Cerebellum (tissue), 4 donors: ENCODE measurements at places on chromosomes 16 and 17.

GRCh38 chr16:11880007-11880406 lies 28.7 kb upstream of the RSL1D1 start:
- DNase-seq: no peak

DNA sequence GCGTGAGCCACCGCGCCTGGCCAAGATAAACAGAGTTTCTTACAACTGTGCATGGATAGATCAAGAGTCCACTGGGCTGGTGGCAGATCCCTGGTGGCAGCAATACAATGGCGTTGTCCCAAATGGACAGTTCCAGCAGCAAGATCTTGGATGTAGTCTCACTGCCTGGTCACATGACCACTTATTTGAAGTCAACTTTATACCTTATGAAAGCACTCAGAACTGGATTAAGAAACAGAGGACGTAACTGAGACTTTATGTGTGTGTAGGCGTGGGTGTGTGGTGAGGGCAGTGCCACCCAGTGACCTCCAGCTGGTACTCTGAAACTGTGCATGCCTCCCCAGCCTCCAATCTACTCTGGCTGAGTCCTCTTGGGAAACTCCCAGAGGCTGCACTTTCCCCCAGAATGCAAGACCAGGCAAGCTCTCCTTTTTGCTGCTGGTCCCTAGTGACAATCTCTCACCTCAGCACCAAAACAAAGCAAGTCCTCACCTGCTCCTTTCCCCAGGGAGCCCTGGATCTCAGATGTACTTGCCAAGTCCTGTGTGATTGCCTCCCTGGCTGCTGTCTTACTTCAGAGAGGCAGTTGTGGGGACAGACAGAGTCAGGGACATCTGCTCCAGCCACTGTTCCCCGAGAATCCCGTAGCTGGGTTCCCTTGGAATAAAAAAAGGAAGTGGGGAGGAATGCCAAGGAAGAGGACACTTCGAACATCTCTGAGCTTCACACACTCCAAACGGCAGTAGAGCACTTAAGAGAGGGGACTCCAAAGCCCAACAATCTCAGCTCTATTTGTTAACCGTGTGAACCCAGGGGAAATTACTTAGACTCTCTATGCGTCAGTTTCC lies 11.7 kb upstream of the ST6GALNAC2 start:
- DNase-seq: no peak

DNA sequence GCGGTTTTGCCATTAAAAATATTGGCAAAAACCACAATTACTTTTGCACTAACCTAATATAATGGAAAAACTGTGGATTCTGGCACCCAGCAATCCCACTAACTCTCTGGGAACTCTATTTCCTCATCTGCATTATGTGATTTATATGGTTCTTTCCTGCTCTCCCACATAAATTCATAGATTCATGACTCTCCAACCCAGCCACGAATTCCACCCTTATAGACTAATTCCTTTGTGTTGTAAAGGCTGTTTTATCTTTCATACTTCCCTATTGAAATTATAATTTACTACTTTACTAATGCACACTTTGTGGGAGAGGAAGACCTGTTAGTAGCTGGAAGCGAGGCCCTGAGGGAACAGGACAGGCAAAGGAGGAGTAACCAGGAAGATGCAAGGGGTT lies 88.4 kb upstream of the GNAO1 start:
- DNase-seq: no peak

DNA sequence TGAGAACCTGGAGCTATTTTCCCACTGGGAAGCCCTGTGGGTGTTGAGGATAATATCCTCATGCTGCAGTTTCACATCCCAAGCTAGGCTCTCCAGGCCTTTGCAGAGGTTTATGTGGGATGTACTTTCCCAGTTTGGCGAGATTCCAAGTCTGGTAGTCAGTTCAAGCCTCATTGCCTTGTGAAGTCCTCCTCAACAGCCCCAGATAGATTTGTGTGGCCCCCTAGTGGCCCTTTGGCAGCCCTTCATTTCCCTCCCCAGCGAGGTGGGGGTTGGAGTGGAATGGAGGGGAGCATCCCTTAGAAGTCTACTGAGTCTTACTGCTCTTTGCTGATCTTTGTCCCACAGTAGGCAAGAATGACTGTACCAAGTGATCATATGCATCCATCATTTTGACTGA lies 137.9 kb downstream of the CDH11 start:
- DNase-seq: no peak

GRCh38 chr17:21602176-21602575 lies 90.1 kb upstream of the KCNJ18 start:
- DNase-seq: peak; percentile 65

- DNase-seq: no peak
Measured at GRCh38 chr16:30829130-30830071, 42.4 kb upstream of the ZNF629 start.

GRCh38 chr16:342455-343213 lies 9.9 kb downstream of the AXIN1 start:
- DNase-seq: no peak

- no peak for DNase-seq
Measured at GRCh38 chr17:51947160-51947735, 211.3 kb downstream of the CA10 start.
